Activated T-cell treated with anti-CD3 and anti-CD28 coated beads, Interleukin-2, amount 50 U/mL, for 72 hours (primary cell): ENCODE measurements at places on chromosomes 4 and X. TPM values are rescaled to one million over a fixed set of nuclear protein-coding genes. Genes with fewer than 3 reads are reported as not detected.

GRCh38 chrX:19867411-19867732, 20.0 kb downstream of the SH3KBP1 start:
- no peak for DNase-seq

DNA sequence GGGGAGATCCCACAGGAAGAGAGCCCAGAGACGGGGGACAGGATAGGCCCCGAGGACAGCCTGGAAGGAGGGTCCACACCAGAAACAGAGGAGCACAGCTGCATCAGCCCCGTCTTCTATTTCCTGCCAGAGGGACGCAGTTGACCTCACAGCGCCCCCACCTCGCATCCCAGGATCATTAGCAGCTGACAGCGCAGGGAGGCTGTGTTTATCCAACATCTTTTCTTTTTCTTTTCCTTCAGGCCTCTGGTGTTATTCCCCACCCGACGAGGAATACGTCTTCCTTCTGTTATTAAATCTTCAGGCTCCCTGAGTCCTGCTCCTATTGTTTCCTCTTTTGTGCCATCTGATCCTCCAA, 75.4 kb downstream of the DCHS2 start:
- no peak for DNase-seq

GRCh38 chr4:77072195-77072753, 3.5 kb downstream of the CCNI start:
- no peak for DNase-seq

Gene RAB39B
- total RNA-seq, result 36.4 TPM

Gene ADGRG4
- not detected for total RNA-seq

Gene CACNA1F
- 4.1 TPM for total RNA-seq

Gene VEGFC
- not detected for total RNA-seq
